ENCODE measurements at places on chromosomes 16 and 17.

DNA sequence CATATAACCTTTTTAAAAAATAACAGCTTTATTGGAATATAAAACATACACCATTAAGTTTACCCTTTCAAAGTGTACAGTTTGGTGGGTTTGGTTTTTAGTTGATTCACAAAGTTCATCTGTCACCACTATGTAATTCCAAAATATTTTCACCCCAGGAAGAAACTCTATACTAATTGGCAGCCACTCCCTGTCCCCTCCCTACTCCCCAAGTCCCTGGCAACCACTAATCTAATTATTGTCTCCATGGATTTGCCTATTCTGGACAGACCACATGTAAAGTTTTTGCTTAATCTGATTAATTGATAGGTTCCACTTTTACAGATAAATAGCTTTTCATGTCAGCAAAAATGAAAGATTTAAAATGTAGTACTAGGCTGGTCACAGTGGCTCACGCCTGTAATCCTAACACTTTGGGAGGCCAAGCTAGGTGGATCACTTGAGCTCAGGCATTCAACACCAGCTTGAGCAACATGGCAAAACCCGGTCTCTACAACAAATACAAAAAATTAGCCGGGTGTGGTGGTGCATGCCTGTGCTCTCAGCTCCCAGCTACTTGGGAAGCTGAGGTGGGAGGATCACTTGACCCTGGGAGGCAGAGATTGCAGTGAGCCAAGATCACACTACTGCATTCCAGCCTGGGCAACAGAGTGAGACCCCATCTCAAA lies 25.0 kb upstream of the MAPK3 start:
- DNase-seq: no peak

DNA sequence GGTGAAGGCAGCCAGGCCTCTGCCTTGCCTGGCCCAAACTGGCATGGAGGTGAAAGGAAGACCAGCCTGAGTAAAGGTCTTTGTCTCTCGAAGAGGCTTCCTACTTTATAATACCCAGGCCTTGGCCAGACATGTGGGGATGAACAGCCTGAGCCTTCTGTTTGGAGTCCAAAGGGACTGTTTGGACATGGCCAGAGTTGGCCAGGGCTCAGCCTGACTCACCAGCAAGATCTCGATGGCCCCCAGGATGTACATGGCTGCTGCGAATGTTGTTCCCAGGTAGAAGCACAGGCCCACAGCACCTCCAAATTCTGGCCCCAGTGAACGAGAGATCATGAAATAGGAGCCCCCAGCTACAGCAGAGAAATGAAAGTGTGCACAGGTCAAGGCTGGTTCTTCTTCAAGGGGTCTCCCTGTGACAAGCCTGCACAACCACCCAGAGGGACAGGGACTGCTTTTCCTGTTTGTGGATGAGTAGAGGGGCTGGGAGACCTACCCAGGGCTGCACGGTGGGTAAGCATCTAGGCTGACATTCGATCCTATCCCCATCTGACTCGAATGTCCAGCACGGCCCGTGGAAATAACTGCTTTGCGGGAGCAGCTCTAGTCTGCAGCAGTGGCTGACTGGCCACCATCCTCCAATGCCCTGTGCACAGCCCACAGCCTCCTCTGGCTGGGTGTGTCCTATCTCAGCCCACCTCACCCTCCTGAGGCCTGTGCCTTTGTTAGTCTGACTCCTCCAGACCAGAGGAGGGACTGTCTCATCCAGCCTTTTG lies 10.7 kb upstream of the LCAT start:
- no peak for DNase-seq

- no peak for DNase-seq
These were observed 10.9 kb downstream of the ADGRG1 start for GRCh38 chr16:57639172-57639887.

- DNase-seq: no peak
These were observed 8.7 kb downstream of the PPL start for GRCh38 chr16:4928227-4928626.

DNA sequence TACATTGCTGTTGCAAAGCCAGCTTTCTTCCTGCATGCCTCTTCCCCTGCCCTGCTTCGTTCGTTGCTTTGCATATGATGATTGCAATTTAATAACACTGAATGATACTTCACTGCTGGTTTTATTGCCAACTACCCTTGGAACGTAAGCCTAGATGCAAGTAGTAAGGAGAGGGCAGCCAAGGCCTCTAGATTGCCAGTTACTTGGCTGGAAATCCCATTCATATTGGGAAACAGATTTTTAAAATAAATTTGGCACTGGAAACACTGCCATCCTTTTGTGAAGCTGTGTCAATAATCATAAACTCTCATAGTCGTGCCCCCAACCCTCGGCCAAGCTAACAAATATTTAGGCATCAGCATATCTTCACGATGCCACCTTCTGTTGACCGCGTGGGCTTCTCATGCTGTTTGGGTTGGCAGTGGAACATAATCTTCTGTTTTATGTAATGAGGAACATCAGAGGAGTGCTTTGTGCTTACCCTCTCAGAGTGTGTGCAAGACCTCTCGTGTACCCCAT lies 86.5 kb downstream of the MAP2K6 start:
- no peak for DNase-seq

- no peak for DNase-seq
These were observed 10.6 kb downstream of the LIG3 start for GRCh38 chr17:34990921-34991365.

DNA sequence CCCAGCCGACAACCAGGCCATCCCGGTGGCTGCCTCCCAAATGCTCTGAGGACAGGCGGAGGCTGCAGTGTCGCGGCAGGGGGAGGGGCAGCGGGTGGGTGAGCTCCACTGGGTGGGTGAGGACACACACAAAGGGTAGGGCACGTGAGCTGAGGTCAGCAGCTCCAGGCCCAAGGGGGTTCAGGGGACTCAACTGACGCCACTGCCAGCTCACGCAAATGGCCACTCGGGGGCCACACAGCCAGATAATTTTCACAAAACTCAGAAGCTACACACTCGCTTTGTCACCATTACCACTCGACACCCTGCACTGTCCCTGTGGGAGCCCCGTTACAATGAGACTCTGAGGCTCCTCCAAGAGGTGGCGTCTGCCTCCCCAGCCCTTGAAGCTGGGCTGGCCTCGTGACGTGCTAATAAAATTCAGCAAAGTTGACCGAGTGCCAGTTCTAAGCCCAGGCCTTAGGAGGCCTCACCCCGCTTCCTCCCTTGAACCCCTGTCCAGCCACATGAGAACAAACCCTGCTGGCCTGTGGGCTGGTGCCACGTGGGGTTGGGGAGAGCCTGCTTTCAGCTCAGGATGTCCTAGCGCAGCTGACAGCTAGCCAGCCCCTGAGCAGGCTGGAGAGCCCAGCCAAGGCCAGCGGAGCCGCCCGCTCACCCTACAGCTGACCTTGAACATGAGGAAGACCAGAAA lies 56.9 kb downstream of the RMI2 start:
- DNase-seq: no peak

- no peak for DNase-seq
These were observed 46.8 kb downstream of the MRPS23 start for GRCh38 chr17:57803021-57803420.

GRCh38 chr17:74599448-74599939 lies 7.4 kb upstream of the CD300LD start:
- no peak for DNase-seq

GRCh38 chr17:75902406-75902805 lies 2.3 kb downstream of the MRPL38 start:
- no peak for DNase-seq

DNA sequence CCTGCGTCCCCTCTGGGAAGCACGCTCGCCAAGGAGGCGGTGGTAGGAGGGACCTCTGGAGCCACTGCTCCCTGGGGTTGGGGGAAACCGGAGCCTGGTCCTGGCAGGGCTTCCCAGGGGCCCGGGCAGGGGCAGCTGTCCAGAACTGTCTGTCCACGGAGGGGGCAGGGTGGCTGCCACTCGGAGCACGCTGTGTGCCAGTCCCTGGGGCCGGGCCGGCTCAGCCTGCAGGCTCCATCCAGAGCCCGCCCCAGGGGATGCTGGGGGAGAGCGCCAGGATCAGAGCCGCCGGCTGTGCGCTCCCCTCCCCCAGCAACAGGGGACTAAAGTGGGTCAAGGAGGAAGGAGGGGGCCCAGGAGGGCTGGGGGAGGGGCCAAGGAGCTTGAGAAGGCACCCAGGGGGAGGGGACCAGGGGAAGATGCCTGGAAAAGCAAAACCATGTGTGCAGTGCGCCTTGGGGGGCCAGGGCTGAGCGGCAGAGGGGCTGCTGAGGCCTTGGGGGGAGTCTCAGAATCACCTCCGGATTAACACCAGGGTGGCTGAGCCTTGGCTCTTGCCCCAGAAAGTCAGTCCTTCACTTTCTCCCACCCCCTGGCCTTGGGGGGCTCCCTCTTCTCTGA lies 21.3 kb downstream of the ZNF423 start:
- DNase-seq: no peak

GRCh38 chr17:81329927-81330883 lies 35.1 kb upstream of the SLC38A10 start:
- DNase-seq: no peak

All from stimulated activated CD4-positive, alpha-beta T cell treated with anti-CD3 and anti-CD28 coated beads, Interleukin-2, amount 100 ng/mL, for 4 hours (primary cell).